ENCODE measurements at places on chromosomes 7 and 10. TPM values are rescaled to one million over a fixed set of nuclear protein-coding genes. Genes with fewer than 3 reads are reported as not detected.

- no peak for DNase-seq
Measured at GRCh38 chr7:73423519-73424488, 9.8 kb upstream of the FZD9 start.

DNA sequence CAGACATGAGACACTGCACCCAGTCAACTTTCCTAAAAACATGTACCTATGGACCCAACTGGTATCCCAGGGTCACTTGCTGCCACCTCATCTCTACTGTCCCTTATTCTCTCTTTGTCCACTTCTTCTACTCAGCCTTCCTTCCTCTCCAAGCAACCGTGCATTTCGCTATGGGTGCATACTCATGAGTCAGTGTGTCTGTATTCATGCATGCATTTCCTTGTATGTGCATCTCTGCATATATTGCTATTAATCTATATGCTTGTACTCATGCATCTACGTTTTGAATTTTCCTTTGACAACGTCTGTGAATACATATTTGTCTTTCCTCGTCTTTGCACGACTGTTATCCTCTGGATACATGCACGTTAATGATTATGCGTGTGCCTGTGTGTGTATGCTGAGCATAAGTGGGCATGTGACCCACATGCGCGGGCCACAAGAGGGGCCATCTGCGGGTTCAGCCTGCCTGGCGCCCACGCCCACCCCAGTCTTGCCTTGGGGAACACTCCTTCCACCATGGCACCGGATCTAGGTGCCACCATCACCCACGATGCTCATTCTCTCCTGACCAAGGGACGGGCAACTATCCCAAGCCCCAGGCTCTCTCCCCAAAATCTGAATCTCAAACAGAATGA is 23.3 kb downstream of the KIAA1549 start:
- DNase-seq, result no peak

DNA sequence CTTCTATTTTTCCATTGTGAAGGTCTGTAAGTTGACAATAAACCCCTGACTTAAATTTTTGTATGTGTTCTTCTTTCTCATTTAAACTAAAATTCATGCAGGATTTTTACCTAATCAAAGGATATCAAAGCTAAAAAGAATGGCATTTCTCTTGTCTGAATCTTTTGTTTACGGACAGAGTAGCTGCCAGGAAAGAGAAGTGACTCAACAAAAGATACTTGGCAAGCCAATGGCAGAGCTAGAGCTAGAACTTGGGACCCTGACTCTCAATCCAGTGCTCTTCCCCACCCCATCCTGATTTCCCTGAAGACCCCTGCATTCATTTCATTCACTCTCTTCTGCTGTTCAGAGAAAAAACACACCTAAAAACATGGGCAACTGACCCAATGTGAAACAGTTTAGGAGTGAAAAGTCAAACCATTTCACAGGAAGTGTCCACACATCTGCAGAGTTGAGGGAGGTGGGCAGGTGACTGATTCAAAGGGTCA is 40.2 kb upstream of the PDLIM1 start:
- DNase-seq, result no peak

- no peak for DNase-seq
Measured at GRCh38 chr7:95318501-95319100, 5.7 kb downstream of the PON1 start.

- DNase-seq, result peak; percentile 78
Measured at GRCh38 chr7:47361746-47362215, 220.1 kb downstream of the TNS3 start.

- no peak for DNase-seq
Measured at GRCh38 chr10:127392351-127393235, 156.5 kb upstream of the NPS start.

DNA sequence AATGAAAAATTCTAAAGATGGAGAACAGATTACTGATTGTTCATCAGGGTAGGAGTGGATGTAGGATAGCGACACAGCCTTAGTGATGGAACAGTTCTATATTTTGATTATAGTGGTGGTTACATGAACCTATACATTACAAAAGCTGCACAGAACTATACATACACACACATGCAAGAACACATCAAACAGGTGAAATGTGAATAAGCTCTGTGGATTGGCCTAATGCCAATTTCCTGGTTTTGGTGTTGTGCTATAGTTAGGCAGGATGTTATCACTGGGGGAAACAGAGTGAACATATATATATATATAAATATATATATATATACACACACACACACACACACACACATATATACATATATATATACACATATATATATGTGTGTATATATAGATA is 76.4 kb upstream of the PIK3CG start:
- no peak for DNase-seq

GRCh38 chr7:83109352-83109751 is 53.3 kb downstream of the PCLO start:
- DNase-seq, result no peak

Gene SFRP5
- total RNA-seq, result 0.27 TPM

Gene GJD4
- not detected for total RNA-seq

Gene DNAJC9
- 65.5 TPM for total RNA-seq
